Stimulated activated CD4-positive, alpha-beta T cell treated with anti-CD3 and anti-CD28 coated beads, Interleukin-2, amount 100 ng/mL, for 48 hours (primary cell): ENCODE measurements at places on chromosomes 11 and 22.

DNA sequence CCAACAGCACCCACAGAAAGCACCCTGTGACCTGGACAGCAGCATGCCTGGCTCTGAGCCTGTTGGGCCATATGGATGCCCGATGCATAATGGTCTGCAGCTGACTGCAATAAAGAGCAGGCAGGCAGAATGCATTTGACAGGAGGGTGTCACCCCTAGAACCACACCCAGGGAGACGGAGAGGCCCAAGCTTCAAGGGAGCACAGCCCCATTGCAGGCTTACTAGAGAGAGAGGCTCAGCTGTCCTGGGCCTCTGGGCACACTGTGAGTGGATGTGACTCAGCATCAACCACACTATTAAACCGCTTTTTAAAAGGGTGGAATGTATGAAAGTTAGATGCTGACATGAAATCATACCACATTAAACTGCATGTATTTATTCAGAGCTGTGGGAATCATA lies 365.3 kb downstream of the CTTN start:
- DNase-seq = no peak

- no peak for DNase-seq
Observed at GRCh38 chr22:31155422-31155821, 4.6 kb upstream of the RNF185 start.

DNA sequence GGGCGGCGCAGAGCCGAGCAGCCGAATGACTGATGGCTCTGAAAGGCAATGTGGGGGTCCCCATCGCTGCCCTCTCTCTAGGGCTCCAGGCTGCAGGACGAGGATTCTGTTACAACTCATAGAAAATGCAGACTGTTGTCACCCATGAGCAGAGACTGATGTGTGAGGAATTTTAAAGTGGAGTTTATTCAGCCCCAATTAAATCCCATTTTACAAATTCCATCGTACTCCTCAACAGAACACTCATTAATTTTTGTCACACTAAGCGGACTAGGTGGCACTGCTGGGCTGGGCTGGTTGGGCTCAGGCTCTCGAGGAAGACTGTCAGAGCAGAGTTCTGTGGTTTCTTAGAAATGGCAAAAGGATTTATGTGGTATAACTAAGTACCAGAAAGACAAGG lies 102.6 kb upstream of the SPON1 start:
- no peak for DNase-seq

DNA sequence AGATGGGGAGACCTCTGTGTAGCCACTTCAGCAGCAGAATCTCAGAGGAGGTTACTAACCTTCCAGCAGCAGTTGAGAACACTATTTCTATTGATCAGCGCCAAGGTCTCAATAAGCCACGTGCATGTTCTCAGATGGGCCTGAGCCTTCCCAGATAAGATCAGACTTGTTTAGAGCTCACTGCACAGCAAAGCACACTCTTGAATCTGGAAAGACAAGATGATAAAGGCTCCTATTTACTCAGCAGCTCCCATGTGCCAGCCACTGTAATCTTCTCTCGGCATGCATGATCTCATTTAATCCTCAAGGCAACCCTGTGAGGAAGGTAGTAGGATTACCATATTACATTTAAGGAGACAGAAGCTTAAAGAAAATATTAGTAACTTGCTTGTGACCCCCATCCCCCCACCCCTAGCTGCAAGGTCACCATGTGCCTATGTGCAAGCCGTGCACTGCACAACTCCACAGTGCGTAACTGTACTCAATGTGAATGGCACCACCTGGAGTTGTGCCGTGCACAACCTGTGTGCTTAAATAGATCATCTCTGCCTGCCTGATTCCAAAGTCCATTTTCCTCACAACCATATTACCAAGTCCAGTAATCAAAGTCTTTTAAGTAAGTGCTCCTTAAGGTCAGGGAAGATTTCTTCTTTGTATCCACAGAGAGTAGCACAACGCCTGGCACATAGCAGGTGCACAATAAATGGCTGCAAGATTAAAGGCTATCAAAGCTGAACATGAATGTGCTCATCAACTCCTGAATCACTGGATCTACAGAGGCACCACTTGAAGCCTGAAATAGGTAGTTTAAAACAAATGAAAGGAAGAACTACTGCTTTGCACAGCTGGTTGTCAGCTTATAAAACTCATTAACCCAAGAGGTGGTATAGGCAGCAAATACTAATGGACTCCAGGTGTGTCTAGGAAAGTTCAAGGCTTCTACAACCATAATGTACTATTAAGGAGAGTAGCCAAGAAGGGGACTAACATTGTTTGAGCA lies 293.8 kb downstream of the BUD13 start:
- DNase-seq = no peak

DNA sequence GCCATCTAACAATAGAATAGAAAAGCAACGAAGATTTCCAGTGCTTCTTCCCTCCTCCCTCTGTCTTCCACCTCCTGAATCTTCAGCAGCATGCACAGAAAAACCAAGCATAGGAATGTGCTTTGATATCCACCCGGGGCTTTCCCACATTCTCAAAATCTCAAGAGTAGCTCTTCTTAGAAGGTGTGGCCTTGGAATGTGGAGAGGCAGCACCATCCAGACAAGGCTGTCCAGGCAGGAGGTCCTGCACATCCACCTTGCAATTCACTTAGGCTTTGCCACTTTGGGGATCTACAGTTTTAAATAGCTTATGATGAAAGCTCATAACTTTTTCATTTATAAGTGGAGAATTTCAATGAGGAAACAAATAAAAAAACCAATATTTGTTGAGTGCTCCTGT lies 72.9 kb downstream of the KIRREL3 start:
- no peak for DNase-seq

DNA sequence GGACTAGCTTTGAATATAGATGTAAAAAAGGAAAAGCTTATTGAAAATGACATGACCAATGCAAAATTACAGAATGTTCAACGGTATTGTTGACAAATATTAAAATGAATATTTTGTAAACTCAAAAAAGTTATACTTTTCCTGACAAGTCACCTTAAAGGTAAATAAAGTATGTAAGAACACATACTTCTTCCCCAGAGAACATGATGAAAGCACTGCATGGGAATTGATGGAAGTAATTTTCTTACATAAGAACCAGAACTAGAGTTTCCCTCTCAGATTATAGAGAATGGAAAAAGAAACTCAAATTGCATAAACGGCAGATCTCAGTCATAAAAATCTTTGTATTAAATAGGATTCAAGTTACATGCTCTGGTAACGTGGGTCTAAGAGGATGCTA lies at the start of gene OR4P4:
OR4P4 (plus strand) TSS at position 301 of the 400 bp plus-strand sequence.
- no peak for DNase-seq

DNA sequence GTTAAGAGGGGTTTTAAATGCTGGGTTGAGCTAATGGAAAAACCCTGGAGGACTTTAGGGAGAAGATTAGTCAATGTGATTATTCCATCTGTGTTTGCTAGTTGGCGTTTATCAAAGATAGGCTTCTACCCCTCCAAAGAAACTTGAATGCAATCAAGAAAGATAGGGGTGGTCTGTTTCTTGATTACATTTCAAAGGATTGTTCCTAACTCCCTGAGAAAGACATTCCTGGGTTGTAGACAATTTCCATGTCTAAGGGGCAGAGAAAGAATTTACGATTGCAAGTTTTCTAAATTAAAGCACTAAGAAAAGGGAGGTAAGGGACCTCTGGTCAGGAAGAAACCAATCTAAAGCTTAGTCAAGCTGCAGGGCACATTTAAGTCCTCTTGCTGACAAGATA lies 2268.7 kb downstream of the LRRC4C start:
- no peak for DNase-seq

DNA sequence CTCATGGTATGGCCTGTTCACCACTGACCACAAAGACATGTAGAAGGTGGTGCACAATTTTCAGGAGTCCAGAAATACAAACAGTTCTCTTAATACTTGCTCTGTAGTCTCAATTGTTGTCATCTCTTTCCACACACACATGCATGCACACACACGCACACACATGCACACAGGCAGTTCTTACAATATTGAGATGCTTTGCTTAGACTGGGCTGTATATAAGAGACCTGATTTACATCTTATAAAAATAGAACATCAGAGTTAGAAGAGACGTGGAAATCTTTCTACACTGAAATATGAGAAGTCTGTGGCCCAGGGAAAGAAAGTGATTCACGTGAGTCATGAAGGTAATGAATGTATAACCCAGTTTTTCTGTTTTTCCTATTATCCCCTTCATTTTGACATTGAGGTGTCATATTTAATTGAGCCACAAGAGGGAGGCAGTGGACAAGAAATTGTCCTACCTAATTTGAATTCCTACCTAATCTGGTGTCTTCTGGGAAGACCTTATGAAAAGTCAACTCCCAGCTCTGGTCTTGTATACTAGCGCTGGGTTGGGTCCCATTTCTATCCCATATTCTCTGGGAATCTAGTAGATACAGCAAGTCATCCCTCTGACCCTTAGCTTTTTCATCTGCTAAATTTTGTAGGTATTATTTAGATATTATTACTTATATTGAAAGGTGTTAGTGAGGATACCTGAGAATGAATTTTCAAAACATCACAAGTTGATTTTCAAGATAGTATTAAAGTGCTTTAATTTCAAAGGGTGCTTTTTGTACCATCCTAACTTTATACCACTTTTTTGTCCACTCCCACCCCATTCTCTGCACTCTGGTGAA lies 14.9 kb upstream of the MS4A4A start:
- peak; percentile 18 for DNase-seq

DNA sequence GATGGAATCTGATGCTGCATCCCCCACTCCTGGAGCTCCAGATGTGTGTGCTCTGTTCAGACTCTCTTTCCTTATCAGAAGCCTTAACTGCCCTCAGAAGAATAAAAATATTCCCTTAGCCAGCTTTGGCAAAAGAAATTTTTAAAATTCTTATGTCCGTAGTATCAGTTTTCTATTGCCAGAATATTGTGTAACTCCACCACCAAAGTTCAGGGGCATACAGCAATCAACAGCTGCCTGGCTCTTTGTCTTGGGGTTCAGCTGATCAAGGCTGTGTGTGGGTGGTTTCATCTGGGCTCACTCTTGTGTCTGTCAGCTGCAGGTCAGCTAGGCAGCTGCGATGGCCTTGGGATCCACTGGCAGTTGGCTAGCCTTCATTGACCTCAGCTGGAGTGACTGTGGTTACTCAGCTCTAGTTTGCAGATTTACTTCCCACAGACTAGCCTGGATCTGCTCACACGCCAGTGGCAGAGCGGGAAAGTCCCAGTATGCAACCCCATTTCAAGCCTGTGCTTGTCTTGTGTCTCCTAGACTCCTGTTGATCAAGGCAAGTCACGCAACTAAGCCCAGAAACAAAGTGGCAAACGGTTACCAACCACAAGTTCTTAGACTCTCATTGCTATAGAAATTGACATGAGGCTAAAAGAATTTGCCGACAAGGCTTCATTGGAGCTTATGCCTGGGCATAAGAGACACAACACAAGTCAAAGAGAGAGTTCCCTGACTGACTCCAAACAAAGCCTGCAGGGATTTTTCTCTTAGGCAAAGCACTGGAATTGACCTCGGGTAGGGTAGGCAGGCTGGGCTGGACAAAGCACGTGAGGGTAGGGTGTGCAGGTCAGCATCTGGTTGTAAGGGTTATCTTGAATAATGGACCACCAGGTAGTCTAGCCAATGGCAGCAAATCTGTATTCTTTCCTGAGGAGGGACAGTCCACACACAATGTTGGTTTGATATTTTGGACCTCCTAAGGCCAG lies 7.5 kb downstream of the TMEM138 start:
- no peak for DNase-seq

DNA sequence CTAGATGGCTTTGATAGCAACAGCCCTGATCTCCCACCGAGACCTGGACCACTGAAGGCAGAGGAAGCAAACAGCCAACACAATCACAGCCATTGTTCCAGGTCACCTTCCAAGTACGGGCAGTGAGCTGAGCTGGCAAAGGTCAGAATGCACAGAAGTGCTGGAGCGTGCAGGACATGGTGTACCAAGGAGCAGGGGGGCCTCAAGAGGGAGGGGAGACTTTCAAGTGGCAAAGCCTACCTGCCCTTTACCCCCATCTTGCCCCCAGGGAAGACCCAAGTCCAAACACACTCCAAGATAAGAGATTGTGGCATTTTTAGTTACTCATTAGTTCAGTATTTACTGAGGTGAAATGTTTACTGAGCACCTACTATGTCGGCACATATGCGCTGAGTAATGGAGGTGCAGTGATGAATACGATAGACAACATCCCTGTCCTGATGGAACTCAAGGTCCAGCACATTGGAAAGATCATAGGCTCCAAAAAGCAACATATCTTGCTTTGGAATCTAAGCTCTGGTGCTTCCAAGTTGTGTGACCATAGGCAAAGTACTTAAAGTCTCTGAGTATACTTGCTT lies 26.0 kb upstream of the TTC12 start:
- no peak for DNase-seq

GRCh38 chr22:43878079-43878795 lies 13.6 kb downstream of the PNPLA5 start:
- no peak for DNase-seq

- no peak for DNase-seq
Observed at GRCh38 chr11:70155386-70155785, 47.7 kb upstream of the FADD start.

- DNase-seq = no peak
Observed at GRCh38 chr22:49786976-49787706, 40.5 kb downstream of the BRD1 start.

GRCh38 chr11:17153757-17154156 lies 54.0 kb downstream of the PIK3C2A start:
- DNase-seq = no peak

GRCh38 chr11:122808478-122808869 lies 29.8 kb upstream of the CRTAM start:
- DNase-seq = no peak

GRCh38 chr11:7617032-7617431 lies 56.3 kb downstream of the CYB5R2 start:
- no peak for DNase-seq

DNA sequence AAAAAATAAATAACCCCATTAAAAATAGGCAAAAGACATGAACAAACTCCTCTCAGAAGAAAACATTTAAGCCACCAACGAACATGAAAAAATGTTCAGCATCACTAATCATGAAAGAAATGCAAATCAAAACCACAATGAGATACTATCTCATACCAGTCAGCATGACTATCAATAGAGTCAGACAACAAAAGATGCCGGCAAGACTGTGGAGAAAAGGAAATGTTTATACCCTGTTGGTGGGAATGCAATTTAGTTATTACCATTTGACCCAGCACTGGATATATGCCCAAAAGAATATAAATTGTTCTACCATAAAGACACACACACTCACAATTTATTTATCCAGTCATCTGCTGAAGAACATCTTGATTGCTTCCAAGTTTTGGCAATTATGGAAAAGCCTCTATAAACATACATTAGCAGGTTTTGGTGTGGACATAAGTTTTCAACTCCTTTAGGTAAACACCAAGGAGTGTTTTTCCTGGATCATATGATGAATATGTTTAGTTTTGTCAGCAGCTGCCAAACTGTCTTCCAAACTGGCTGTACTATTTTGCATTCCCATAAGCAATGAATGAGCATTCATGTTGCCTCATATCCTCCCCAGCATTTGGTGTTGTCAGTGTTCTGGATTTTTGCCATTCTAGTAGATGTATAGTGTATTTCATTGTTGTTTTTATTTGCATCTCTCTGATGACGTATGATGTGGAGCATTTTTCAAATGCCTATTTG lies 28.0 kb downstream of the OR8D1 start:
- no peak for DNase-seq

- no peak for DNase-seq
Observed at GRCh38 chr11:9878936-9879335, 215.1 kb downstream of the SWAP70 start.

GRCh38 chr22:20867179-20868024 lies 8.6 kb downstream of the SNAP29 start:
- no peak for DNase-seq
